Muscle of leg (tissue), 16 donors: ENCODE measurements at places on chromosomes 6 and 20. TPM values are rescaled to one million over a fixed set of nuclear protein-coding genes. Genes with fewer than 3 reads are reported as not detected.

EYS gene
- total RNA-seq, result 1.1 TPM

ZNF831 gene
- total RNA-seq, result 0.18 TPM

ADGB gene
- total RNA-seq, result 0.04 TPM

CST3 gene
- 70.0 TPM for total RNA-seq

MAPK13 gene
- 2.3 TPM for total RNA-seq

OLIG3 gene
- total RNA-seq, result not detected

GLP1R gene
- under 0.01 TPM for total RNA-seq

ARMC12 gene
- total RNA-seq, result 0.62 TPM

FOXQ1 gene
- 0.04 TPM for total RNA-seq

PAX1 gene
- 0.58 TPM for total RNA-seq

PRICKLE4 gene
- 2.6 TPM for total RNA-seq

UBD gene
- 0.31 TPM for total RNA-seq

DLK2 gene
- total RNA-seq, result 2.0 TPM

LCA5 gene
- total RNA-seq, result 5.3 TPM

SNTA1 gene
- total RNA-seq, result 33.6 TPM

ANGPT4 gene
- 0.04 TPM for total RNA-seq

RUNX2 gene
- 0.49 TPM for total RNA-seq

ACTL10 gene
- total RNA-seq, result 0.49 TPM

TRERF1 gene
- total RNA-seq, result 5.1 TPM

BCAS4 gene
- total RNA-seq, result 4.0 TPM

DOK5 gene
- total RNA-seq, result 15.9 TPM

SALL4 gene
- 0.18 TPM for total RNA-seq

OR2H2 gene
- total RNA-seq, result not detected

ACSS2 gene
- 39.1 TPM for total RNA-seq

HUS1B gene
- total RNA-seq, result 0.18 TPM
